CD4-positive, alpha-beta T cell treated with Interleukin-6 for 4 hours (primary cell): ENCODE measurements at places on chromosomes 1 and 21.

DNA sequence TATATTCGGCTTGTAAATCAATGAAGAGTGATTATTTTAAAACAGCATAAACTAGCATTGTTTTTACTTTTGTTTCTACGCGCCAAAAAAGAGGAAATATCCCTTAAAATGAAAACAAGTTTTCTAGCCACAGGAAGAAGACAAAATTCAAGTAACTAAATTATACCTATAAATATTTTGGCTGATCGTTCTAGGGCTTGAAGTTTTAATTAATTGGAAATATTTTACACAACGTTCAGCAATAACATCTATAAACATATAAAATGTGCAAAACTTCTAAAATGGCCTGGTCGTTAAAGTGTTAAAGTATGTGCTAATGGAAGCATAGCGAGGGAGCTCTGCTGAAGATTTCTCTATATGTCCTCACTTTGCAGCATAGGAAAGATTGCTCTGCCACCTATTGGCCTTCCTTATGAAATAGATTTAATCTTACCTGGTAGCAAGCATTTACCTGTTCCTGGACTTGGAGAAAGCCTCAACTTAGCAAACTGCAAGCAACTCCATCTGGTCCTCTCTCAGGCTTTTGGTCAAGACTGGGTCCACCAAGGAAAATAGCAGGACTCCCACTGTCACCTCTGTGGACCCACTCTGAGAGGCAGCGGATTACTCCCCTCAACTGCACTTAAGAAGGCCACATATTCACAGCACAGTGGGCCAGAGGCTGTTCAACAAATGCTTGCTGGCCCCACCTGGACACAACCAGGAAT, 351.3 kb upstream of the RUNX1 start:
- peak; percentile 51 for DNase-seq

- DNase-seq = no peak
Observed at GRCh38 chr1:31222176-31222575, 17.5 kb downstream of the NKAIN1 start.

- no peak for DNase-seq
Observed at GRCh38 chr1:114756949-114757454, 782 bp downstream of the CSDE1 start.

DNA sequence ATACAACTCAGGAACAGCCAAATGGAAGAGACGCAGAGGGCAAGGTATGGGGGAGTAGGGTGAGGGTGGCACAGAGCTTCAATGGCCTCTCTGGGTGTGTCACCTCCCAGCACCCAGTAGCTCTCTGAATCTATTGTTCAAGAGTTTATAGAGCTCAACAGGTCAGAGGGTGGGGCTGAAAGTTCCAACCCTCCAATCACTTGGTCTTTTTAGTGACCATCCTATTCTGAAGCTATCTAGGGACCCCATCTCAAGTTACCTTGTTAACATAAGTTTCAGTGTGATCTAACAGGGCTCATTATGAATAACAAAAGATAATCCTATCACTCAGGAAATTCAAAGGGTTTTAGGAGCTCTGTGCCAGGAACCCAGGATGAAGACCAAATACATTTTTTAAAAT, 31.2 kb upstream of the ZNF697 start:
- DNase-seq = no peak

DNA sequence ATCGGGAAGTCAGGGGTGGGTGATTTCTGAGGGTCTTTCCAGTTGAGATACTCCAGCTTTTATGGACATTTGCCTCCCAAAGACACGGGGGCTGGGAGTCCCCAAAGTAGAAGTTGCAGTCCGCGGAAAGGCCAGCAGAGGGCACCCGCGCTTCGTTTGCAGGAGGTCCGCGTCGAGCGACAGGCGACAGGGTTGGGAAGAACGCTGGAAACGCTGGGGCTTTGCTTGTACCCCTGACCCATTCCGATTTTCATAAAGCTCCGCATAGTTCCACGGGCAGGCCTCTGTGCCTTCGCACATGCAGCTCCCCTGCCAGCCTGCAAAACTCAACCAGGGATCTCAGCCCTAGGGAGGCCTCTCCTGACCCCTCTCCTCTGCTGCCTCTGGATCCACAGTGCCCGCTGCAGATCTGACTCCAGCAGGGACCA, 44.2 kb upstream of the LAPTM5 start:
- peak; percentile 82 for DNase-seq

DNA sequence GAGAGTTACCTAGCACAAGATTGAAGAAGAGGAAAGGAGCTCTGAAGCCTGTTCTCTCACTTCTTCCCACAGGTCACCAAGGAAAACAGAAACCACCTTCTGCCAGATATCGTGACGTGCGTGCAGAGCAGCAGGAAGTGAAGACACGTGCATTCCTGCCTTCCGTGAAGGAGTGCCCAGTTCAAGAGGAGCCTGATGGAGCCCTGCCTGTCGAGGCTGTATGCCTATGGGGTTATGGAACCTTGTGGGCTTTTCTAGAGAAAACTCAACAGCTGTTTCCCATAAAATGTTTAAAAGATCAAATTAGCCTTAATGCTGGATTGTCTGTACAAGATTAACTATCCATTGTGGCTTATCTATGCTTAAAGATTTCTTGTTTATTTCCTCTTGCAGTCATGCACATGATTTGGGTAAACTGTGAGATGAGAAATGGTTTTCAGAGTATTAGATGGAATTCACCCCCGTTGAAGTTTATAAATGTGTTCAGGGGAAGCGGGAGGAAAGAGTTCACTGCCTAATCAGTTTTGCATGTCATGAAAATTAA, 27.8 kb downstream of the NTPCR start:
- peak; percentile 40 for DNase-seq

GRCh38 chr1:204837440-204838084, 33.1 kb upstream of the NFASC start:
- peak; percentile 4 for DNase-seq

GRCh38 chr1:2049225-2049717, 940 bp upstream of the PRKCZ start:
- DNase-seq = peak; percentile 10

DNA sequence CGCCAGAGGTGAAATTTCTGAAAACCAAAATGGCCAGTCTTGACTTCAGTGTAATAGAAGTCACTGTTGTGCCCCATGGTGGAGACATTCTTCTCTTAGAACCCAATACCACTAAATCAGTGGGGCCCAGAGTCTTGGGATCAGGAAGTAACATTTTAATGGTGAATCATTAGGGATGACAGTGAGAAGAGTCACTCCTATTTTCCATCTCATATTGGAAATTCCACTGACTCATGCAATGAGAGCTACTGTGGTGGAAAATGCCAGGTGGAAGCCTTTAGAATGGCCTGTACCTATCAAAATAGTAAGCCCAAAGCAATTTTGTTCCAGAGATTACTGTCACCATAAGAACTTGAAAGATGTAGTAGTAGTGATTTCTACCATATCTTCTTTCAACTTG, 20.6 kb upstream of the PPM1J start:
- DNase-seq = no peak

- DNase-seq = peak; percentile 60
Observed at GRCh38 chr1:67211589-67212563, 45.6 kb downstream of the IL23R start.

- DNase-seq = no peak
Observed at GRCh38 chr1:10132852-10133251, 77.5 kb upstream of the KIF1B start.

- DNase-seq = no peak
Observed at GRCh38 chr1:221891708-221892107, 149.8 kb upstream of the DUSP10 start.

DNA sequence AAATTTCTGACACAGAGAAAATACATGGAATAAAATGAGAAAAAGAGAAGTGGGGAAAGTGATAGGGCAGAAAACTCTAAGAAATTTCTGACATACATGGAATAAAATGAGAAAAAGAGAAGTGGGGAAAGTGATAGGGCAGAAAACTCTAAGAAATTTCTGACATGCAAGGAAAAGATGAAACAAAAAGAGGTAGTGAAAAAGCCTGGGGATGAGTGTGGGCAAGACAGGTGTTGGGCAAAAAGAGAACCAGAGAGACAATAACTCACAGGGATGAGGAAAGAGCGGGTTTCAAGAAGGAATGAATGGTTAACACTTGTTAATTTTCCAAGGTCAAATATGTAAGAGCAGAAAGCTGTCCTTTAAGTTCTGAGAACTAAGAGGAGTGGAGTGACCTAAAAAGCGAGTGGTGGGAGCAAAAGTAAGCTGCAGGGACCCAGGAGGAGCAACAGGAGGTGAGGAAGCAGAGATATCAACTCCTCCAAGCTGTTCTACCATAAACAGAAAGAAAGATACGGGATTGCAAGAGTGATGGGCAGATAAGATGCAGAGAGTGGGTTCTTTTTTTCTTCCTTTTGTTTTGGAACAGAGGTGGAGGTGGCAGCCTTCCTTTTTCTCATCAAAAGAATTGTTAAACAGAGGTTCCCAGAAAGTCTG, 29.9 kb upstream of the EXO1 start:
- DNase-seq = no peak

DNA sequence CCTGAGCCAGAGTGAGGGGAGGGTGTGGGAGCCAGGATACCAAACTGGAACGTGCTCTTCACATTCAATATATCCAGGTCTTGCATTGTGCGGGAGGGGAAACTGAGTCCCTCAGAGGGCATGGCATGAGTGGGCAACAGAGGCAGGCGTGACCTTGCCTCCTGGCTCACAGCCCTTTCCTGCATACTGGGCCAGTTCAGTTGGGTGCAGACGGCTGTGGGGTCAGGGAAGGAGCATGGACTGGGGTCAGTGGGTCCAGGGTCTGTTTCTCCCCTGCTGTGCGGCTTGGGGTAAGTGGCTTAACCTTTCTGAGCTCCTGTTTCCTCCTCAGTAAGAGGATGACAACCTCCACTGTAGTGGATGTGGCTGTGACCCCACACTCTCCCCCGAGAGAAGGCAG, 16.6 kb downstream of the SERINC2 start:
- no peak for DNase-seq

DNA sequence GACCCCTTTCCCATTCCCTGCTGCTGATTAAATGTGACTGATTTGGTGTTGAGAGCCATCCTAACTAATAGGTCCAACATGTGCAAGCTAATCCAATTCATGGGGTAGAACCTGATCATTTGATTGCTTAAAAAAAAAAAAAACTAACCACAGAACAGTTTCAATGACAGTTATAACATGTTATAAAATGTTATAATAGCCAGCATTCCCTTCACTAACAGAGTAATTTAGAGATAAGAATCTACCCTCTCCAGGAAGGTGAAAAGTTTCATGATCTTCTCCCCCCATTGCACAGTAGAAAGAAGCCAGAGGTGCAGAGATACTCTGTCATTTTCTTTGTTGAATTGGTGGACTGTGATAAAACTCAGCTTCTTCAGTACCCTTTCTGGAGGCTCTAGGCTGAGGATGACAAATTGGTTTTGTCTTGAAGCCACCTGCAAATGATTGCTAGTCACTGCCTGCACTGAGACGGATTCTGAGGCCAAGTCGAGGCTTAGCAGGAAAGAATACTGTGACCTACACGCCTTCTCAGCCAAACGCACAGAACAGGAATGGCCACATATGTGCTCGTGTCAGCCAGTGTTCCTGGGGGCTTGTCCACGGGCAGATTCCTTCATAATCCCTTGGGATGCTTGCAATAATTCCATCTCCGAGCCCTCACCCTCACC, 215.7 kb upstream of the IRF2BP2 start:
- no peak for DNase-seq

DNA sequence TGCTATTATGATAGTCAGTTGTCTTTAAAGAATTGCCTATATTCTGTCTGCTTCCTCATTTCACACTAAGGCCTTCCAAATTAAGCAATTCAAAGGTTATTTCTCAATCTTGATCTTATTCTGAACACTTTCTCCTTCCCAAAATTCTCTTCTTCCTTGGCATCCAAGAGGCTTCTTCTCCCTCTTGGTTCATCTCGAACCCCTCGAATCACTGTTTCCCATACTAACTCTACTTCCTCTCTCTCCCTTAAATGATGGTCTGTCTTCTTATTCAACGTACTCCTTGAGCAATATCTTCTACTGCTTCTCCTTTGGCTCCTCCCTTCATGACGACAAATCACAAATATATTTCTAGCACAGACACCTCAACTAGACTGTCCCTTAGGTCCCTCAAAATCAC, 4.5 kb downstream of the COPA start:
- DNase-seq = no peak

GRCh38 chr1:117754061-117754969, 148.5 kb downstream of the TENT5C start:
- DNase-seq = peak; percentile 68

DNA sequence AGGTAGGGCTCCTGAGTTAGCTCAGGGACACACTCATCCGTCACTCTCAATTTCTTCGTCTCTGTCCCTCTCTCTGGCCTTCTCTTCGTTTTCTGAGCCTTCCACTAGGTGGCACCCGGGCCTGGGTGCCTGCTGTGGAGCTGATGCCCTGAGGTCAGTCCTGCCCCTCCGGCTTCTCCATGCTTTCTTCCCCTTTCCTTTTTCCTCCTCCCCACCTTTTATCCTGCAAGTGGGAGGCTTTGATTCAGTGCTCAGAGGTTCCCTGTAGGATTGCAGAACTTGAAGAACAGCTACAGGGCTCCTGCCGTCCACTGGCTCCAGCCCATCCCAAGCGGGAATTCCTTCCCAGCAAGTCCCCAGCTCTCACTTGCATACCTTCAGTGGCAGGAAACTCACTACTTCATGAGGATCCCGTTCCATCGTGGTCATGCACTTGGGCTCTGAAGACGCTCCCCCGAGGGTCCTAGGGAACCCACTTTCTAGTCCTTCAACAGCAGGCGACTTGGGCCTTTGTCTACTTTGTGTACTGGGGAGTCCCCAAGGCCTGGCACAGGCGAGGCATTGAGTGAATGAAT, 45.6 kb downstream of the SRRM1 start:
- DNase-seq = peak; percentile 67

DNA sequence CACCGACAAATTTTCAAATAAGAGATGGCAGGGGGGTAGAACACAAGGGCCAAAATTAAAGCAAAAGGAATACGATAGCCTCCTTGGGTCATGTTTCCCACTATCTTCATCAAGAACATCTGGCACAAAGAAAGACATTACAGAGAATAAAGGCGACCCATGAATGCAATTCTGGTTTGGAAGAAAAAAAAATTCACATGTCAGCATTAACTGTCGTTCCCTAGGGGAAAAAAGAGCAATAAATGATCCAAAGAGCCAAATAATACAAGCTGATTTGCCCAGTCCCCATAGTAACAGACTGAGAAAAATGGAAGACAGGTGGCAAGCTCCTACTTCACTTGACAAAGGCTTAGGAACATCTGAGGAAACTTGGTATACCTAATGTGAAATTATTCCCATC, 4.5 kb downstream of the STIL start:
- no peak for DNase-seq

DNA sequence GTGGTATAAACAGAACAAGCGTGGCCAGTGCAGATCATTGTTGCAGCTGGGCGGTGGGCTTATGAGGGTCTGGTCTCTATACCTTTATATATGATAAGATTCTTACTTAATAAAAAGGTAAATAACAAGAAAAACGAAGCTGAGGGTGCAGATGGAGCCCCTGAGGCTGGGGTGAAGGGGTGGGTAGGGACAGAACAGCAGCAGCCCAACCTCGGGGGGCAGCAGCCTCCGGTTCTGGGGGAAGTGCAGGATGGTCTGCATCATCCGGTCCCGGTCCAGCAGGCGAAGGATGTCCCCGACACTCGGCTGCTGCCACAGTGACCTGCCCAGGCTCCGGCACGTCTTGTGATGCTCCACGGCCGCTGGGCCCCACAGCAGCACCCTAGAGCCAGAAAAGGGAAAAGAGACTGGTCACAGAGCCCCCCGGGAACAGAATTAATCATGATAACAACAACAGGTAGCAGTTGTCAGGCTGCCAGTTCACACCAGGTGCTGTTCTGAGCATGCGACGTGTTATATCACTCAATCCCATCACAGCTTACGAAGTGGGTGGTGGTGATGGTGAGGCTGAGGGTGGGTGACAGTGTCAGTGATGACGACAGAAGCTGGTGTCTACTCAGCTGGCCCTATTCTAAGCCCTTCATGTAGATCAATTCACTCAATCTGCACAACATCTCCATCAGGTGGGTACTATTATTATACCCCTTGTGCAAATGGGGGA, 35.5 kb downstream of the MRAP start:
- no peak for DNase-seq
